ENCODE measurements at places on chromosomes 16 and 17.

GRCh38 chr17:45018848-45019711 lies 32.4 kb downstream of the DCAKD start:
- no peak for DNase-seq

DNA sequence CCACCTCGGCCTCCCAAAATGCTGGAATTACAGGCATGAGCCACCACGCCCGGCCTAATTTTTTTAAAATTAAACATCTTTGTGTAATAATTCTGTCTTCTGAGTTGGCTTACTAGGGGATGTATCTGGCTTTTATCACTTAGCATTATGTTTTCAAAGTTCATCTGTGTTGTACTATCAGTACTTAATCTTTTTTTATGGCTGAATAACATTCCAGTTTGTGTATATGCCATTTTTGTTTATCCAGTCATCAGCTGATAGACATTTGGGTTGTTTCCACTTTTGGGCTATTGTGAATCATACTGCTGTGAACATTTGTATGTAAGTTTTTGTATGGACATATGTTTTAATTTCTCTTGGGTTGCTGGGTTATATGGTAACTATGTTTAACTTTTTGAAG lies 69.0 kb downstream of the CHD9 start:
- DNase-seq: no peak

DNA sequence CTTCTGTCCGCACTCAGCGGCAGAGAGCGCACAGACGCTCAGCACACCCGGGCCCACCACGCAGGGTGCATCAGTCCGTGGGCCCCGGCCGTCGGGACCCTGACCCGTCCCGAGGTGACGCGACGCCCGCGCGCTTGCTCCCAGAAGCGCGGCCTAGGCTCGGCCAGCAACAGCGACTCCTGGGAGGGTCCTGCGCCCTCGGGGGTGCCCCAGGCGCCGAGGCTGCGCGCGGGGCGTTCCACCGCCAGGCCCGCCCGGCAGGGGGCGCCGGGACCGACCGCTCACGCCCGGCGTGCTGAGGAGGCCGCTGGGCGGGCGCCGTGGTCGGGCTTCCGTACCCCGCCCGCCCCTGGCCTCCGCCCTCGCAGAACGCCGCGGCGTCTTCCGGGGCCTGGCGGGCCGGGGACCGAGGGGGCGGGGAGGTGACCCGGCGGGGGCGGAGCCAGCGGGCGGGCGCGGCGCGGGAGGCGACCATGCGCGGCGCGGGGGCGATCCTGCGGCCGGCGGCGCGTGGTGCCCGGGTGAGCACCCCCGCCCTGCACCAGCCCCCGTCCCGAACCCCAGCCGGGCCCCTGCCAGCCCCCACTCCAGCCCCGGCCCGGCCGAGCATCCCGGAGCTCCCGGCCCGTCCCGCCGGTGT lies at the start of gene CISD3:
TSS of gene CISD3 (plus strand) at position 456 of the 640 bp plus-strand sequence. CDS start at position 474, 18 bp downstream.
- no peak for DNase-seq

DNA sequence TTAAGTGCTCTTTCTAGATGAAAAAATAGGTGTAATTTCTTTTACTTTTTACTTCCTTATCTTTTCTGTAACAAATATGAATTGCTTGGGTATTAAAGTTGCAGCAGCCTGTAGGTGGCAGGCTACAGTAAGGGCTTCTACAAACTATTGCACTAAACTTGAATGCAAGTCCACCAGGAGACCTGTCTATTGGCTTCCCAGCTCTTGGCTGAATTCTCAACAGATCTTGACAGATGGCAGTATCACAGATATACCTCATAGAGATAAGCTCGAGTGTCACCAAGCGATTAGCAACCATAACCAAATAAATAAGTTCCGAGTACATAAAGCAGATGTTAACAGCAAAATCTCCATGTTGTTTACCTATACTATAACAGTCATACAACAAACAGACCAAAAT lies 5.9 kb downstream of the BBS2 start:
- no peak for DNase-seq

GRCh38 chr16:53053967-53054669 lies 673 bp upstream of the CHD9 start:
- no peak for DNase-seq

GRCh38 chr17:35433075-35433894 lies 985 bp upstream of the SLFN12 start:
- DNase-seq: no peak

DNA sequence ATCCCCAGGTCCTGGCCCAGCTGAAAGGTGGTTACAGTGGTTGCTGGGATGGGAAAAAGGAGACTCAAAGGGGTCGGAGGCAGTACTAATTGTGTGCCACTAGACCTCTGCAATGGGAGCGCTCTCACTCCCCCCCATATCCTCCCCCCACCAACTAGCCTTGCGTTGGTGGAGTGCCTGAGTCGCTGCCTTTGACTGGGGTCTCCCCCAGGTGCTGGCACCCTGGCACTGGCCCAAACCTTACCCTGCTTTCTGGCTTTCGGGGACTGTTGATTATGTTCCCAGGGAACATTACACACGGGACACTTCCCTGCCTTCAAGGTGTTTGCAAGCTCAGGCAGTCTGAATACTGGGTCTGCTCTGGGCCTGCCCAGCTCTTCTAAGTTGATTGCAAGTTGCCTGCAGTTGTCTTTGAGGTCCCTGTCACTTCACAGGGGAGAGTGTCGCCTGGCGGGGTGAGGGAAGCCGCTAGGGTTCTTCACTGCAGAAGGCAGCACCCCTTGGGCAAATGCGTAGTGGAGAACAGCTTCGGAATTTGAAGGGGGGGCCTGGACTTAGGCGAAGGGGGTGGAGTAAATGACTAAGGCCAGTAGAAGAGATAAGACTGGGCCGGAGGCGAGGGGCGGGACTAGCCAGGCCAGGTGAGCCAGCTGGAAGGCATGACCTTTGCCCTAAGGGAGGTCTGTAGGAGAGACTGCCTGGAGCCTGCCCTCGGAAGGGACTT lies 98.0 kb downstream of the RAB11FIP4 start:
- DNase-seq: no peak
